ENCODE measurements at places on chromosomes 11 and 22.

GRCh38 chr11:114106986-114107385, 47.5 kb downstream of the ZBTB16 start:
- no peaks in the 10 kb centered on the region for H3K27me3 ChIP-seq
- H3K4me3 ChIP-seq, result no peak overlapping the region
- DNase-seq, result peak; percentile 40
- H3K27ac ChIP-seq, result no peak overlapping the region

- H3K36me3 ChIP-seq, result no peaks in the 10 kb centered on the region
- no peak overlapping the region for H3K27ac ChIP-seq
- no peaks in the 10 kb centered on the region for H3K27me3 ChIP-seq
- no peak overlapping the region for H3K4me3 ChIP-seq
- DNase-seq, result no peak
Measured at GRCh38 chr11:33660962-33661361, 39.7 kb downstream of the C11orf91 start.

- no peaks in the 10 kb centered on the region for H3K27me3 ChIP-seq
- H3K36me3 ChIP-seq, result no peaks in the 10 kb centered on the region
- H3K4me3 ChIP-seq, result no peak overlapping the region
- DNase-seq, result no peak
Measured at GRCh38 chr11:79060081-79060953, 380.5 kb downstream of the TENM4 start.

DNA sequence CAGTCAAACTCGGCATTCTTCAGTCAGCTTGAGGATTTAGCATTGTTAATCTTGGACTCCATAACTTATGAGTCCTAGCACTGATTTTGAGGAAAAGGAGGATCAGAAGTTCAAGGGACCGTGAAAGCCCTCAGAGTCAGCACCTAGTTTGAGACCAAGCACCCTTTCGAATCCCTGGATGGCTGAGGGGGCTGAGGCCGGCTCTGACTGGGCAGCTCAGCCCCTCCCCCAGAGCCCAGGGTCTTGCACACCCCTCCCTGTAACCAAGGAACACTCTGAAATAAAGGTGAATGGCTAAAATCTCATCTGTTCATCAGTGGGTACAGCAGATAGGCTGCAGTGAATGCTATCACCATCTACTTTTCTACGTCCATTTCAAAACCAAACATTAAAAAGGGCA, 27.3 kb downstream of the SLC25A18 start:
- H3K27ac ChIP-seq, result no peak overlapping the region
- no peaks in the 10 kb centered on the region for H3K27me3 ChIP-seq
- H3K4me3 ChIP-seq, result no peak overlapping the region
- DNase-seq, result no peak
- peaks cover 44% of the 10 kb centered on the region for H3K36me3 ChIP-seq

DNA sequence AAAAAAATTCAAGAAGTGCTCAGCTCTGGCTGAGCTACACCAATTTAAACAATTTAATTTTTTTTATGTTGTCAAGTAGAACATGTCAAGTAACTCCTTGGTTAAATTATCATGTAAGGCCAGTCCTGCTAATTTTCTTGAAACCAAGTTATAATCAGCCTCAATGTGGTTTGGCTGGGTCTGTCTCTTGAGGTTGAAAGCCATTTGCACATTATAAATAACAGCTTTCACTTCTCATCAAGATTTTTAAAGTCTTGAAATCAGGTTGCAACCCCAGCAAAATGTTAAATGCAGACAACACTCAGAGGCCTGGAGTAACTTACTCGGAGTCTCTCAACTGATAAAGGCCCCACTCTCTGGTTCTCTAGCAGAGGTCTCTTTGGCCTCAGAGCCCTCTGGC, 324.4 kb downstream of the BRD1 start:
- no peaks in the 10 kb centered on the region for H3K27me3 ChIP-seq
- H3K36me3 ChIP-seq, result no peaks in the 10 kb centered on the region
- H3K27ac ChIP-seq, result no peak overlapping the region
- DNase-seq, result no peak
- no peaks in the 10 kb centered on the region for H3K4me1 ChIP-seq
